ENCODE measurements at places on chromosomes 3 and 15.

- H3K27ac ChIP-seq, result no peak overlapping the region
- no peak for DNase-seq
- H3K27me3 ChIP-seq, result no peaks in the 10 kb centered on the region
- no peak overlapping the region for H3K4me3 ChIP-seq
These were observed 11.0 kb downstream of the PLCB2 start for GRCh38 chr15:40296561-40297230.

DNA sequence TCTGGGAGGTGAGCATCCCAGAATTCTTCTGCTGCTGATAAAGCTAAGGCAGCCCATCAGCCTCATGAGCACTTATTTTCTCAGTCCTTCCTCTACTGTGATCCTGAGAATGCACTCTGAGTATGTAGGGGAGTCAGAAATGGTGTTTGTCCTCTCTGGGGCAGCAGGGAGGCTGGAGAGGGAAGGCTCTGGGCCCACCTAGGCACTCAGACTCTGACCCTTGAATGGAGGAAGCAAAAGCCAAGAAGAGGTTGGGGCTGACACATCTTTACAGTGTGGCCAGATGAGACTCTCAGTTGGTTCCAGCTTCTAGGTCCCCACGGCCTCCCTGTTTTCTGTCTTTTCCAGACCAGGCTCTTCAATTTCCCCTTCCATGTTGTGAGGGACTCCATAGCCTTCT lies 36.1 kb upstream of the BLM start:
- no peaks in the 10 kb centered on the region for H3K27me3 ChIP-seq
- H3K4me3 ChIP-seq, result no peak overlapping the region
- no peak overlapping the region for H3K27ac ChIP-seq

DNA sequence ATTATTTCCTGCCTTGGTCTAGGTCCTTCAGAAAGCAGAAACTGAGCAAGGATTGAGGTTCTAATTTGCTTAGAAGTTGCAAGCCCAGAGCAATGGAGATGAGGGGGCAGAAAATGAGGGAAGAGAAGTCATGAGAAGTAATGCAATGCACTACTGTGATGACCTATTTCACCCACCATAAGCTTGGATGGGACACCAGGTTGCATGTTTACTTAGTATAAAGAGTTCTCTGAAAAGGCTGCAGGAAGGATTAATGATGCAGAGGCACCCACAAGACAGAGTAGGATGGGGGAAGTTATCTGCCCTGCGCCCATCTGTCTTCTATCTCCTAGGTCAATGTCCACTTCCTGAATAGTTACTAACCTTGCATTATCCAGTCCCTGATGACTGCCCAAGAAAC lies 84.8 kb upstream of the SNRK start:
- no peak overlapping the region for H3K27ac ChIP-seq
- no peaks in the 10 kb centered on the region for H3K4me1 ChIP-seq
- DNase-seq, result no peak
- no peaks in the 10 kb centered on the region for H3K36me3 ChIP-seq
- H3K4me3 ChIP-seq, result no peak overlapping the region

GRCh38 chr3:8931342-8931741 lies 31.9 kb downstream of the RAD18 start:
- peaks cover under 1% of the 10 kb centered on the region for H3K36me3 ChIP-seq
- H3K27me3 ChIP-seq, result no peaks in the 10 kb centered on the region
- H3K4me1 ChIP-seq, result no peaks in the 10 kb centered on the region
- no peak overlapping the region for H3K27ac ChIP-seq

GRCh38 chr15:98900356-98900755 lies 107.2 kb downstream of the PGPEP1L start:
- DNase-seq, result no peak
- no peak overlapping the region for H3K4me3 ChIP-seq
- H3K36me3 ChIP-seq, result no peaks in the 10 kb centered on the region
- no peaks in the 10 kb centered on the region for H3K4me1 ChIP-seq
- H3K27me3 ChIP-seq, result no peaks in the 10 kb centered on the region
- no peak overlapping the region for H3K27ac ChIP-seq

GRCh38 chr15:57079446-57079845 lies 161.0 kb downstream of the TCF12 start:
- H3K27me3 ChIP-seq, result no peaks in the 10 kb centered on the region
- H3K4me1 ChIP-seq, result peaks cover 8% of the 10 kb centered on the region
- no peak for DNase-seq
- H3K27ac ChIP-seq, result no peak overlapping the region
- no peak overlapping the region for H3K4me3 ChIP-seq

DNA sequence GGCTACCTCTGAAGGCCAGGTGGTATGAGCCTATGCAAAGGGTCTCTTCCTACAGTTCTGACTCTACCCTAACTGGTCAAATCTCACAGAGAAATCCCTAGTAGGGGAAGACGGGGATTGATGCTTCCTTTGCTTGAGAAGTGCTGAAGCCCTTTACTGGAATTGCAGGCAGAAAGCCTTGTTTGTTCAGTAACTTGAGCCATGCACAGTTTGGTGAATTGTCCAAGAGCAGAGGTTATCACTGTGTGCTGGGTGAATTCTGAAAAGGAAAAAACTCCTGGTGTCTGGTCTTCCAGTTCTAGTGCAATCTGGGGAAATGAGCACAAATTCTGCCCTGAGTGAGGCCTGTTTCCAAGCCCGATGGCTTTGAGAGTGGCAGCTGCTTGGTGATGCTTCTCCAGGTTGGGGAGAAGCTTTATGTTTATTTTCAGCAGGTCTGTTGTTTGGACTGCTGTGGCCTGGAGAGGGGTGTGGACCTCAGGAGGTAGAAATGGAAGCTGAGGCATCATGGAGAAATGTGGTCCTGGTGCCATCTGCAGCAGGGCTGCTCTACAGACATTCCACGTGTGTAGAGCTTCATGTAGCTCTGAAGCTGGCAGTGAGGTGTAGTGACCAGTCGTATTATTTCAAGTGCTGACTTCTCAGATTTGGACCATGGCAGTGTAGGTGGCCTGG lies 60.9 kb downstream of the ARNT2 start:
- H3K4me3 ChIP-seq, result no peak overlapping the region
- no peak overlapping the region for H3K27ac ChIP-seq
- no peaks in the 10 kb centered on the region for H3K4me1 ChIP-seq
